Tibial nerve (tissue), 4 donors: ENCODE measurements at places on chromosomes 6 and 20.

- no peak for DNase-seq
Measured at GRCh38 chr6:85810558-85810957, 167.9 kb upstream of the SYNCRIP start.

DNA sequence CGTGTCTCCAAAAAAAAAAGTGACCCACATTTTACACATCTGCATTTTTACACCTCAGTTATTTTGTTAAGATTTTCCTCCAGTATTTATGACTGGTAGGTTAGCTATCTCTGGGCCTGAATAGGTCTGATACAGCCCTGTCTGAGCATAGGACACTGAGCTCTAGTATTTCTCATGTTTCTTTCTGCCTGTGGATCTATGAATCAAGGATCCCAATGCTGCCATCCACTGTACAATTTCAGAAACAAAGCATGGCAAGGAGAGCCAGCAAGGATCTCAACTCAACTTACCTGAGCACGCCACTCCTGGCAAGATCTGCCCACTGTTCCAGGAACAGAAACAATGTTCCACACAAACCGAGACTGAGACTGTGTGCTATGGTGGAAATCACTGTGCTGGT, 36.4 kb upstream of the ENPP5 start:
- DNase-seq, result no peak

GRCh38 chr6:3229566-3230178, 2.2 kb upstream of the TUBB2B start:
- DNase-seq, result no peak

GRCh38 chr6:96929741-96930140, 5.2 kb downstream of the KLHL32 start:
- DNase-seq, result no peak

GRCh38 chr6:50442531-50443040, 270.7 kb upstream of the TFAP2D start:
- no peak for DNase-seq

- DNase-seq, result no peak
Measured at GRCh38 chr20:17768271-17768670, 68.5 kb downstream of the BANF2 start.

DNA sequence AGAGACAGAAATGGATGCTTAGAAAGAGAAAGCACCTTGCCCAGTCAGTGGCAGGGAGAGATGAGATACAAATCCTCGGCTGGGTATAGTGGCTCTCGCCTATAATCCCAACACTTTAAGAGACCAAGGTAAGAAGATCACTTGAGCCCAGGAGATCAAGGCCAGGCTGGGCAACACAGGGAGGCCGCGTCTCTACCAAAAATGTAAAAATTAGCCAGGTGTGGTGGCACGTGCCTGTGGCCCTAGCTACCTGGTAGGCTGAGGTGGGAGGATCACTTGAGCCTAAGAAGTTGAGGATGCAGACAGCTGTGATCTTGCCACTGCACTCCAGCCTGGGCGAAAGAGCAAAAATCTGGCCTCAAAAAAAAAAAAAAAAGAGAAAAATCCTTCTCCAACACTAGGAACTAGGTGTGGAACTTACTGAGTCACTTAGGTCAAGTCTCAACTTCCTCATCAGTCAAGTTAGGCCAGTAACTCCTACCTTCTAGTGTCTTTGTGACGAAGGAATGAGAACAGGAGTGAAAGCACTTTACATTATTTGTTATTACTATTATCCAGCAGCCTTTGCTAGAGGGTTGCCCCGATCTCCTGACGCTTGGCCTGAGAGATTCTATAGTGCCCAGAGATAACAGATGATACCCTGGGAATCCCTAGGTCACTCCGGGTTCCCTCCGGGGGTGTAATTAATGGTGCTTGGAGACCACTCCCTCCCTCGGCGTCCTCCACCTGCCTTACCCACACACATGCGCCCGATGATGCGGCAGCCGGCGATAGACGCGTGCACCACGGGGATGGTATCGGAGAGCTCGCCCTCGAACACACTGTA, 918 bp downstream of the EIF6 start:
- DNase-seq, result no peak

DNA sequence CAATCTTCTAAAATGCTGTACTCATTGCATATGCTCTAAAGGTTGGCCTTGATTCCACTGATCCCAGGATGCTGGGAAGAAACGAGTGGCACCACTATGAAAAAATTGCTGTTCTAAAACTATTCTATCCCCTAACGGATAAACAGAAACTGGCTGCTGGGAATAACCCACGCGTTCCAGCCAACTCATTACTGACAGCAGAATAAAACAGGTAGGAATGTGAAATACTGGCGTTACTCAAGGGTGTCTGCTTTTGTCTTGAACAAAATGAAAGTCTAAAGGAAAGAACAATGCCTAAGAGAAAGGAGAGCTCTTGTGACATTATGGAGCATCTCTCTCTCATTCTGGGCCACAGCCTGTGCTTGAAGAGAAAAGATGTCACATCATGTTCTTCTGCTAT, 26.1 kb downstream of the GPR63 start:
- DNase-seq, result no peak

DNA sequence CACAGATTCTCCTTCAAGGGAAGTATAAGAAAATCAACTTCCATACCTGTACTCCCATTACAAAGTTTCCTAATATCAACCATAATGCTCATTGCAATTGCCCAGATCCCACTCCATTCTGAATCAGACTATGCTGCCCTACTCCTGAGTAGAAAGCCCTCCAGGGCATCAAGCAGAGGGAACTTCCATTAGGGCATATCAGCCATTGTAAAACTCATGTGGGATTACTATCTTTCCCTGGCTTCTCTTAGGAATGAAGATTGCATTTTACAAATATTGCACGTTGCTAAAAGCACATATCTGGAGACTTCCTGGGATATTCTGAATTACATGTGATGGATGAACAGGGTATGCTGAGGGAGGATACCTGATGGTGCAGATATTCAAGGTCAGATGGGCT, 263.2 kb downstream of the FOXA2 start:
- no peak for DNase-seq
